Femur (tissue), 1 donor: ENCODE measurements at places on chromosomes 16 and 17.
A peak's percentile ranks its signal among the peaks of the same experiment; 100 is the strongest.

DNA sequence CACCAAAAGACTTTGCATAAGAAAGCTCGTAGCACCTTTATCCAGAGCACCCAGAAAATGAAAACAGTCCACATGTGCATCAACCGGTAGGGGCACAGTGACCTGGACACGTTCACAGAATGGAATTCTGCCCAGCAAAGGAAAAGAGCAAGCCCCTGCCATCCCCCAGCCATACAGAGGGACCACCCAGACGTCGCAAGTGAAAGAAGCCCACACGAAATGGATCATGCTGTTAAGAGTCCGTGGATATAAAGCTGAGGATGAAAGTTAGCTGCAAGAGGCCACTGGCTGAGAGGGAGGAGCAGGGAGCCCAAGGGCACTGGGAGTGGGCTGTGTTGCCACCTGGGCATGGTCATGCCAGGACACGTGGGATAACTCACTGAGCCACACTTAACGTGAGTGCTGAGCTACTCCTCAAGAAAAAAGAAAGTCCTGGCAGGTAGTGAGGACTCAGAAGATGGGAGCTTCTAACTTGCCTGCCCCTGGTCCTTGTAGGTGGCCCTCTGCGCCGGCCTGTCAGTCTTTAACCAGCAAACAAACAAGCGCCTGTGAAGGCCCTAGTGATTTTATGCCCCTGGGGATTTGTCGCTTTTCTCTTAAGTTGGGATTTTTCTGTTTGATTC, 190.7 kb downstream of the C16orf95 start:
- no peak for DNase-seq

DNA sequence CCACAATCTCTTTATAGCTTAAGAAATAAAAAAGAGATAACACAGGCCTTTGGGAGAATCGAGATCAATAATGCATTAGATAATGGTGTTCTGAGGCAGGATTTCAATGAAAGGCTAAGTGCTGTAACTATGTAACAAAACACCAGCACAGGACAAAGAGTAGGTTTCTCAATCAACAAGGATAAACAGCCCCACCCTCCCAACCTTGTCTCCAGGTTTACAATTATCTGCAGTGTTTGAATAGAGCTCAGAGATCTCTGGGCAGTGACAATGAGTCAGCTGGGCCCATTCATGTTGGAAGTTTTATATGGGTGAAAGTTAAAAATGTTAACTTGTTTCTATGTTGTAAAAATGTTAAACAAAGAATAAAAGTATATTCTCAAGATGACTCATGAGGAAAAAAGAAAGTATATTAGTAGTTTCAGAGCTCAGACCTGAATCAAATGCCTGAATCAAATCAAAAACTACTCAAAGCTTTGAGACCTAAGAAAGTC, 17.0 kb upstream of the KRT20 start:
- DNase-seq: no peak

- peak; percentile 24 for DNase-seq
These were observed 4.4 kb upstream of the ACTG1 start for GRCh38 chr17:81517009-81517338.

- DNase-seq: no peak
These were observed 69.8 kb downstream of the NXN start for GRCh38 chr17:909642-910323.

- peak; percentile 72 for DNase-seq
These were observed 361.9 kb downstream of the C16orf95 start for GRCh38 chr16:86955136-86955855.

- no peak for DNase-seq
These were observed 85.7 kb upstream of the HS3ST2 start for GRCh38 chr16:22728167-22728836.

GRCh38 chr17:72507370-72507769, 386.6 kb downstream of the SOX9 start:
- DNase-seq: no peak

GRCh38 chr16:7709186-7709585, 376.5 kb downstream of the RBFOX1 start:
- no peak for DNase-seq

- peak; percentile 94 for DNase-seq
These were observed 6.4 kb downstream of the THRA start for GRCh38 chr17:40068917-40069750.

DNA sequence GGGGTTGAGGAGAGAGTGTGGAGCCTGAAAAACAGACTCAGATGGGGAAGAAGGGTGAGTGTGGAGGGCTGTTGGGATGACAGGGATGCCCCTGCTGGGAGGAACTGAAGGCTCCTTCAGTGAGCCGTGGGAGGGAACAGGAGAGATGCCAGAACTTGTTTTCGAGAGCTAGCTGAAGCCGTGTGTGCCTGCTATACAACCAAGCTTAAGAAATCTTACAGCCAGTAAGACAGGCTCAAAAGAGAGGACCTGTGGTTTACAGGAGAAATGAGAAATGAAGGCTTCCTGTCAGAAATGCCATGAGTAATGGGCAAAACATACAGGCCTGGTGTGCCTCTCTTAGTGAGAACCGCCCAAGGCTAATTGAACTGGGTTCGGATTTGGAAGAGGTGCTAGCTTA, 99.6 kb downstream of the SPACA3 start:
- no peak for DNase-seq

GRCh38 chr17:28371245-28372202, at the start of gene SARM1:
Gene SARM1, plus strand, starts transcription at chr17:28371694. Its CDS starts 339 bp downstream, at chr17:28372033.
- DNase-seq: peak; percentile 88

DNA sequence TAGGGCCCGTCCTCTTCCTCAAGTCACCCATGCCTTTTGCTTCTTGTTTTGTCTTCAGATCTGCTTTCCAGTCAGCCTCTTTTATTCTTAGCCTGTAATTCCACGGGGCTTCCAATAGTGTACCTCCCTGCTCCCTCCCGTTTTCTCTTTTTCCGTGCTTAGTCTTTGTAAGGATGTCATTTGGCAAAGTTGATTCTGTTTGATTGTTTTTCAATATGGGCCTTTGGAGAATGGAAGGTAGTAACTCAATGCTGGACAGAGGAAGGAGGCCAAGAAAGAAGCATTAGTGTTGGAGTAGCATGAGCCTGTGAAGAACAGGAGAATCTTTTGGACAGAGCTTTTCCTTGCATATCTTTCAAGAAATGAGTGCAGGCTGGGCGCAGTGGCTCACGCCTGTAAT, 6.5 kb downstream of the WWP2 start:
- DNase-seq: peak; percentile 47

- DNase-seq: no peak
These were observed 7.4 kb downstream of the CTNS start for GRCh38 chr17:3643889-3644349.

GRCh38 chr17:16419074-16419928, 3.9 kb downstream of the TRPV2 start:
- DNase-seq: peak; percentile 23

- DNase-seq: no peak
These were observed 27.9 kb downstream of the SMPD3 start for GRCh38 chr16:68420366-68420942.

DNA sequence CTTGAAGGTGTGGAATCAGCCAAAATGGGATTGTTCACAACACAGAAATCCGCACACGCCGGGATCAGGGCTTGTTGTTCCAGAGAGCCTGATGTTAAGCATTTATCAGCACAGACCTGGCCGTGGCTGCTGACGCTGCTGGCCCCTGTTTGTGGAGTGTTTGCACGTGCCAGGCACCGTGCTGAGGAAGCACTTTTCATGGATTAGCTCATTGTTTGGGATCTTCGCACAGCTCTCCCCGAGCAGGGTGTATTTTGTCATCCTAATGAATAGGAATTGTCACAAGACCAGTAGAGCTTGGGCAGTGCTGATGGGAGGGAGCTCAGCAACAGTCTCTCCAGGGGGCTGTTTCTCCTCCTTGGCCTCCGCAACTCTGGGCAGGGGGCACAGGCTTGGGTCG, 160.4 kb upstream of the PLCG2 start:
- no peak for DNase-seq

DNA sequence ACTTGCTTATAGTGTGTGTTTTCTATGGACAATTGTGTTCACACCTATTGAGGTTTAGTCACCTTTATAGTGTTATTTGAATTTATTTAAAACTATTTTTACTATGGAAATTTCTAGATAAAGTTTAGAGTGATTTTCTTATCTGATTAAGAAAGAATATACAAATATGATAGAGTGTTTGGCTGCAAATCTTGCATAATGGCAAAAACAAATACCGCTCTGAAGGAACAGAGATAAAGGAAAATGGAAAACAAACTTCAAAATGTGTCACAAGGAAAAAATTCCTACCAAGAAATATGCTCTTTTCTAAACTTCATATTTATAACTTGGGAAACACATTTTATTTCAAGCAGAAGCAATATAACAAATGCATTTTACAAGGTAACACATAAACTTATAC, 423.1 kb downstream of the TOX3 start:
- no peak for DNase-seq
